ENCODE measurements at places on chromosomes 2 and 18. TPM values are rescaled to one million over a fixed set of nuclear protein-coding genes. Genes with fewer than 3 reads are reported as not detected.

Gene SP100
- total RNA-seq = 26.8 TPM

Gene ASPRV1
- 8.2 TPM for total RNA-seq

DNA sequence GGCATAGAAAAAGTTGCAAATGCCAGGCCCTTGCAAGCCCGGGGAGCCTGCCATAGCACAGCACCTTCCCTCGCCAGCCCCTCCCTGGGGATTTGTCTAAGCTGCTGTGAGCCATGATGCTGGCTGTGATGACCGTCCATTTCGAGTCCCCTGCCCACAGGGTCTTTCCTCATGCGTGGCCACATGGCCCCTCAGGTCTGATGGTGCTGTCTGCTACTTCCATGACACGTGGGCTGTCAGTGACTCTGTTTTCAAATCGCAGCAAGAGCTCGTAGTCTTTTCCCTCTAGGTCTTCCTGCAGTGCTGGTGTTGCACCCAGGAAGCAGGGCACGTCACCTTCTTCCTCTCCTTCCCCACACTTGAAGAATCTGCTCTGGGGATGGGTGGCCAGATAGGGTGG, 15.5 kb upstream of the GNAL start:
- H3K4me3 ChIP-seq = no peak overlapping the region
- no peaks in the 10 kb centered on the region for H3K4me1 ChIP-seq
- H3K27me3 ChIP-seq = no peaks in the 10 kb centered on the region
- no peak overlapping the region for H3K27ac ChIP-seq
- no peaks in the 10 kb centered on the region for H3K36me3 ChIP-seq

DNA sequence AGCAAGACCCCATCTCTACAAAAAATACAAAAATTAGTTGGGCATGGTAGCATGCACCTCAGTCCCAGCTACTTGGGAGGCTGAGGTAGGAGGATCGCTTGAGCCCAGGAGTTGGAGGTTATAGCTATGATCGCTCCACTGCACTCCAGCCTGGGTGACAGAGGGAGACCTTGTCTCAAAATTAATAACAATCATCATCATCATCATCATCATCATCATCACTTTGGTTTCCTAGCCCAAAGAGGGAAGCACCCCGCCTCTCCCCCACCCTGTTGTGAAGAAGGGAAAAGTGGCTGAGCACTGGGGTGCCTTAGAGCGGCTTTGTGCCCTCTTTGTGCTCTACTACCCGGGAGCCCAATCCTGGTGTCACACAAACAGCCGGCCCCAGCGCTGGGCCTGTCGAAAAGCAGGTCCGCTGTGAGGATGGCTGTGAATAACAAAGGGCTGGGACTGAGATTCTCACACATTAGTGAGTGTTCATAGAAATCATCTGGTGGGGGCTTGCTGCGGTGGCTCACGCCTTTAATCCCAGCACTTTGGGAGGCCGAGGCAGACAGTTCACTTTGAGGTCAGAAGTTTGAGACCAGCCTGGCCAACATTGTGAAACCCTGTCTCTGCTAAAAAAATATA, 42.6 kb upstream of the ASXL2 start:
- no peak for DNase-seq
- H3K4me1 ChIP-seq = no peaks in the 10 kb centered on the region
- H3K36me3 ChIP-seq = no peaks in the 10 kb centered on the region
- H3K27ac ChIP-seq = no peak overlapping the region
- H3K27me3 ChIP-seq = no peaks in the 10 kb centered on the region
- no peak overlapping the region for H3K4me3 ChIP-seq

Gene TUBA3D
- 238 TPM for total RNA-seq

All from testis (tissue), 5 donors.